ENCODE measurements at places on chromosomes 4 and X.

DNA sequence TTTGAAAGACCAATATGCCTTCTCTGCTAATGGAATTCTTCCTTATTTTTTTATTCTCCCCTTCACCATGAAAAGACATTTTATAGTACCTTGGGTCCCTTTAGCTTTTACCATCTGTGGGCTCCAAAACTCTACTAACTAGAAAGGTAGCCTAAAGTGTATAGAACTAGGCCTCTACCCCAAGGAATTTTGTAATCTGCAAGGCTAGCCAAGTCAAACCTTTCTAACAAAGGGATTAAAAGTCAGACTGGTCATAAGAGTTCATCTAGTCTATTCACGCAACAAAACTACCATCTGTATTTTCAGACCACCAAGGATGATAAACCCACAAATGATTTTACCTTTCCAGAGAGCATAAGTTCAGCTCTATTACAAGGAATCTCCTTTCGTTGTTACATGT lies 189.5 kb upstream of the DCAF8L1 start:
- DNase-seq: no peak

- DNase-seq: no peak
Measured at GRCh38 chrX:134453631-134454030, 6.3 kb upstream of the HPRT1 start.

GRCh38 chr4:166121897-166122296 lies 248.9 kb downstream of the TLL1 start:
- DNase-seq: no peak

GRCh38 chr4:172813359-172813923 lies 355.2 kb upstream of the GALNT7 start:
- no peak for DNase-seq

DNA sequence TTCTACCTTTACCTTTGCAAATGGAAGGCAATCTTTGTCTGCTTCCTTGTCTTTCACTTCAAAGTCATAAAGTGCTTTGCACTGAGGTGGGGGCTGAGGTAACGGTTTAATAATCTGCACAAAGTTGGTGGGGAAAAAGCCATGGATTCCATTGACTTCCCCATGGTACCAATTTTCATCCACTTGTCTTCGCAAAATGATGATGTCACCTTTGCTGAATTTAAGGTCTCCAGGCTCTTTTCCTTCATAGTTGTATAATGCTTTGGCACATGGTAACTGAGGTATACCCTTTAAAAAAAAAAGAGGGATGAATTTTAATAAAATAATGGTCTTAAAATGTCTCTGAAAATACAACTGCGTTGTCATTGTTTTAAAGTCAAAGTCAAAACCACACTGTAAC lies 114.4 kb downstream of the SH3RF1 start:
- DNase-seq: no peak

GRCh38 chr4:83852085-83852451 lies 316.2 kb downstream of the GPAT3 start:
- no peak for DNase-seq

DNA sequence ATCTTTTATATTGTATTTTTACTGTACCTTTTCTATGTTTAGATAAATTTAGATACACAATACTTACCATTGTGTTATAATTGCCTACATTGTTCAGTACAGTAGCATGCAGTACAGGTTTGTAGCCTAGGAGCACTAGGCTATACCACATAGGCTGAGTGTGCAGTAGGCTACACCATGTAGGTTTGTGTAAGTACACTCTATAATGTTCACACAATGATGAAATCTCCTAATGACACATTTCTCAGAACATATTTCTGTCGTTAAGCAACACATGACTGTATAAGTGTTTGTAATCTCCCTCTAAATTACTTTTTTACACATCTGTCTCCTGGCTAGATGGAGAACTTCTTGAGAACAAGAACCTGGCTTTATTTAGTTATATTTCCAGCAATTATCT lies 40.3 kb downstream of the UCHL1 start:
- DNase-seq: no peak

DNA sequence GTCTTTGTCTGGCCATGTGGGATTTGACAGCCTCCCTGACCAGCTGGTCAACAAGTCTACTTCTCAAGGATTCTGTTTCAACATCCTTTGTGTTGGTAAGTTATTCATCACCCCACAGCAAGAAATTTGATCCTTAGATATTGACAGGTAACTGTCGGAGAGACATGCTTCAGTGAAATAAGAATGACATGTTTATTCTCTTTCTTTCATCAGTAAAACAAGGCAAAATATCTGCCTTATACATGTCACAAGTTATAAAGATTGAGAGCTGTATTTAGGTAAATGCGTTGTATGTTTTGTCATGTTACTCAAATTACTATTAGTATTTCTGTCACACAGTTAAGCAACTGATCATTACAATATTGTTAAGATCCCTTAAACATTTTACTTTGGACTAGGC lies 46.9 kb downstream of the SEPTIN11 start:
- DNase-seq: no peak

GRCh38 chr4:86156531-86156930 lies 203.3 kb downstream of the MAPK10 start:
- no peak for DNase-seq

GRCh38 chr4:1234811-1235292 lies 14.1 kb downstream of the CTBP1 start:
- DNase-seq: no peak

DNA sequence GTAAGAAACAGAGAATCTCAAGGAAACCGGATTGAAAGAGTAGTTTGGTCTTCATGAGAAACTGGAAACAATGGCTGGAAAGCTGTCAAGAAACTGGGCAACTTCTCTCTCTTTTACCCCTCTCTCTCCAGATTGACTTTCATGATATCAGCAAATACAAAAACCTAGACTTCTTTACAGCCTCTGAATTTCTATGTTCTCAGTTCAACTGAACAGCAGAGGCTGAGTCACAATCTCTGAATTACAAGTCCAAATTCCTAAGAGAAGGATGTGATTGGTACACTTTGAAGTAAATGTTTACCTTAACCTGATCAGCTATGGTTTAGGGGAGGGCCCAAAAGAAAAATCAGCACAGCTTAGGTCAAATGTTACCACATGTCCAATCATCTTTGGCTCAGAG lies 974.9 kb downstream of the RPA4 start:
- no peak for DNase-seq

DNA sequence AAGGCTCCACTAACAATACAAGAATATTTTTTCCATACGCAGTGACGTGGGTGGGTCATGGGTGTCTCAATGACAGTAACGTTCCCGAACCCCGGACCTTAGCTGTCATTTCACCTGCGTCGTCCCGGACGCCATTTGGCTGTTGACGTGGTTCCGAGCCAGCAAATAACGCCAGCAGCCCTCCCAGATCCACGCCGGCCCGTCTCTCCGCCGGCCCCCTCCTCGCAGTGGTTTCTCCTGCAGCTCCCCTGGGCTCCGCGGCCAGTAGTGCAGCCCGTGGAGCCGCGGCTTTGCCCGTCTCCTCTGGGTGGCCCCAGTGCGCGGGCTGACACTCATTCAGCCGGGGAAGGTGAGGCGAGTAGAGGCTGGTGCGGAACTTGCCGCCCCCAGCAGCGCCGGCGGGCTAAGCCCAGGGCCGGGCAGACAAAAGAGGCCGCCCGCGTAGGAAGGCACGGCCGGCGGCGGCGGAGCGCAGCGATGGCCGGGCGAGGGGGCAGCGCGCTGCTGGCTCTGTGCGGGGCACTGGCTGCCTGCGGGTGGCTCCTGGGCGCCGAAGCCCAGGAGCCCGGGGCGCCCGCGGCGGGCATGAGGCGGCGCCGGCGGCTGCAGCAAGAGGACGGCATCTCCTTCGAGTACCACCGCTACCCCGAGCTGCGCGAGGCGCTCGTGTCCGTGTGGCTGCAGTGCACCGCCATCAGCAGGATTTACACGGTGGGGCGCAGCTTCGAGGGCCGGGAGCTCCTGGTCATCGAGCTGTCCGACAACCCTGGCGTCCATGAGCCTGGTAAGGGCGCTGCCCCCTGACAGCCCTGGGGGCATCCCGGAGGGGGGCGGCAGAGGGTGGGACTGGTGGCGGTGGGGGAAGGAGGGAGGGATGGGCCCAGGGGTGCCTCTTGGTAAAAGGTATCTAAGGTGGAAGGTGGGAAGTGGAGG lies at the start of gene CPE:
TSS of gene CPE (plus strand) at position 264 of the 933 bp plus-strand sequence. CDS start at position 478, 214 bp downstream.
- peak; percentile 34 for DNase-seq

GRCh38 chr4:189659287-189659686 lies 281.4 kb upstream of the FRG1 start:
- DNase-seq: no peak

- DNase-seq: peak; percentile 25
Measured at GRCh38 chr4:16227462-16227868, 1.2 kb upstream of the TAPT1 start.

GRCh38 chrX:109373468-109373867 lies 108.4 kb downstream of the GUCY2F start:
- no peak for DNase-seq

DNA sequence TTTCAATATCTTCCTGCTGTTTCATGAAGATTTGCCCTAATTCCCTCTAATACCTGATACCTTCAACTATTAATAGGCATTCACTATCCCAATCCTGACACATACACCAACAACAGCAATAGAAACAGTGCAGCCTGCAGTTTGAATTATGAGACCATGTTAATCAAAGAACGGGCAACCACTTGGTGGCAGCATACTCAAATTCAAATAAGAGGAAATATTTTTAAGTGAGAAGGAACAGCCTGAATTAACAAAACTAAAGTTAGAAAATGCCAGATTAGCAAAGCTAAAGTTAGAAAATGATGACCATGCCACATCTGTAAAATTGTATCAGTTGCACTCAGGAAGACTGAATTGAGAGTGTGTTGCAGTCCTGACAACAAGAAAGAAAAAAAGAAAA lies 204.9 kb downstream of the SMARCA1 start:
- DNase-seq: no peak

DNA sequence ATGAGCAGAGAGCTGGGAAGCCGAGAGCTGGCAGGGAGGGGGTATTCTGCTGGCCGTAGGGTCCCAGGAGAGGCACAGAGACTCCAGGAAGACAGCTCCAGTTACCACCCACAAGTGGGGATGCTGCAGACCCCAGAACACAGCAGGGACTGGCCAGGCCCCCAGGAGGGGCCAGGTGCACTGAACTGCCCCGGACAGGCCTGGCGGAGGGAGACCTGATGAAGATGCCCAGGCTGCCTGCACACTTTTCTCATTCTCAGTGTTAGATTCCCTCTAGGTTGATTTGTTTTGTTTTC lies 110.8 kb downstream of the CPZ start:
- no peak for DNase-seq

DNA sequence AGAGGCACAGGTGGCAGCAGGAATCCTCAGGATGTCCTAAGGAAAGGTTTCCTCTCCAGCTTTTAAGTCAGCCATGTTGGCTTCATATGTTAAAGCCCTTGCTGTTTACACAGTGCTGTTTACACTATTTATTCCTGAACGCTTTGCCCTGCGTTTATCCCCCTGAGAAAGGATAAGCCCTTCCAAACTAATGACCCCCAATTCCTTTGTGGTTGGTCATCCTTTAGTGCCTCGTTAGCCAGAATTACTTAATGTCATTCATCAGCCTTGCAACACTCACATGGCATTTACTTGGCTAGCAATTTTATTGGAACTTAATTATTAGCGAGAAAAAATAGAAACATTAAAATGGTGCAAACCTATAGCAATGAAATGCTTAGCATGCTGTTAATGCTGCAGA lies 23.8 kb downstream of the VCX2 start:
- DNase-seq: no peak

GRCh38 chr4:121056066-121056465 lies 16.3 kb downstream of the NDNF start:
- DNase-seq: no peak

GRCh38 chrX:23820235-23820782 lies 37.3 kb downstream of the SAT1 start:
- DNase-seq: no peak

GRCh38 chr4:30968926-30969325 lies 248.8 kb downstream of the PCDH7 start:
- no peak for DNase-seq

- no peak for DNase-seq
Measured at GRCh38 chrX:112846782-112847181, 6.2 kb upstream of the AMOT start.

GRCh38 chr4:186712690-186713089 lies 11.0 kb downstream of the FAT1 start:
- no peak for DNase-seq

GRCh38 chr4:7906171-7906701 lies 33.4 kb downstream of the AFAP1 start:
- DNase-seq: no peak

GRCh38 chrX:68843992-68844391 lies 15.2 kb downstream of the EFNB1 start:
- DNase-seq: no peak

- no peak for DNase-seq
Measured at GRCh38 chrX:2596555-2597255, 94.4 kb upstream of the CD99 start.

- DNase-seq: no peak
Measured at GRCh38 chr4:26181616-26182015, 139.2 kb upstream of the RBPJ start.

DNA sequence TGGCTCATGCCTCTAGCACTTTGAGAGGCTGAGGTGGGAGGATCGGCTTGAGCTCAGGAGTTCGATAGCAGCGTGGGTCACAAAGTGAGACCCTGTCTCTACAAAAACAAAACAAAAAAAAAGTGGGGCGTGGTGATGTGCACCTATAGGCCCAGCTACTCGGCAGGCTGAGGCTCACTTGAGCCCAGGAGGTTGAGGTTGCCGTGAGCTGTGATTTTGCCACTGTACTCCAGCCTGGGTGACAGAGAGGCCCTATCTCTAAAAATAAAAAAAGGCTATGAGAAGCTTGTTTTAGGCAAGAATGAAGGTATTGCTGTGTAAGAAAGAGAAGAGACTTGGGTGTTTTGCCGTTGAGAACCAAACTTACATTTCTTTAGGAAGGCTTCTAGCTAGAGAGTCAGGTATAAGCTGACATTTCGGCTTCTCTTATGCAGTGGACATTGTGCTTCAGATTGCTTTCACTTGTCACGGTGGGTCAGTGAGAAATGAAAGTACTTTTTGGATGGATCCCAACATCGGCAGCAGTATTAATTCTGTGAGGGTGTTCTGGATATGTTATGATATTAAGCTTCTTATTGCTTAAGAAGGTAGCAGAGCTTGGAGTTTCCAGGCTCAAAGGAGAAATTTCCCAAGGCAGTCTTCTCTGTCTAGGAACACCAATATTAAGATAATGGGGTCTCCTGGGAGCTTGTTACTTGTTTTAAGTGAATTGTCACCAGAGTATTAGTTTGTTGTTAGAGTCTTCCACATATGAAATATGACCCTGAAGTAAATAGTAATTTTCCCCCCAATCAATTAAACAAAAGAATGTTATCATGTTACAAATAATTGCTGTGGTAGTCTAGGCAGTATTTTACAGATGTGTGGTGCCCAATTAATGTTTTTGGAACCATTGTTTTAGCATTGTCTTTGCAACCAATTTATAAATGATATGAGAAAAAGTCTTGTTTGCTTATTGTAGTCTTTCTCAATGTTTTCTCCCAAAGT lies 17.6 kb downstream of the TMEM131L start:
- no peak for DNase-seq

GRCh38 chr4:1323635-1324442 lies 23.2 kb upstream of the UVSSA start:
- no peak for DNase-seq

DNA sequence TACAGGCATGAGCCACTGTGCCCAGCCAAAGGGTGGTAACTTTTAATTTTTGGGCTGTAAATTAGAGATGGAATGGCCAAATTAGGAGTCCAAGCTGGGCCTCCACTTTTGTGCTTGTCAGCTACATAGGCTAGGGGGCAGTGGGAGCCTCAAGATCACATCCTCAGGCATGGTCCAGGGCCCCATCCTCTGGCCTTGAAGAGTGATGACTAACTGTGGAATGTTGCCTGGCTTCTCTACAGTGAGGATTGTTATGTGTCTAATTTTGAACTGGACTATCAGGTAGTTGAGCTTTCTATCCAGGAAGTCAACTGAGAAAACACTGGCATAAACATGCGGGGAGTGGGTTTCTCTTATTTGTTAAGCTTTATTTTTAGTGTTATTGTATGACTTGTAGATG lies 33.0 kb downstream of the CCNG2 start:
- no peak for DNase-seq
